ENCODE measurements at places on chromosomes 11 and 22.
A peak's percentile ranks its signal among the peaks of the same experiment; 100 is the strongest.

DNA sequence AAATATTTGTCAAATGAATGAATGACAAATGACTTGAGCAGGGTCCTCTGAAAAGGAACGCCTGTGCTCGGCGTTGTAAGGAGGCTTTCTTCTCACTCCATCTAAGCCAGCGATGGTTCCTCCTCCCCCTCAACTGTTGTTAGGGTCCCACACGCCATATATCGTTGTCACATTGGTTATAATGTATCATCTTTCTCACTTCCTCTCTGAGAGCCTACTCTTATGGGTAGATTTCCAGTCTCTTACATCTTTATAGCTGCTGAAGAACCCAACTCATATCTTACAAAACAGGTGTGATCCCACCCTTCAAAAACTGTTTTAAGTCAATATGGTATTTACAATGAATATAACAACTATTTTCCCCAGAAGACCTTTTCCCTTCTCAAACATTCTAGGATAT, 81.5 kb downstream of the NAV2 start:
- no peak for DNase-seq

GRCh38 chr11:133966921-133967598, 10.3 kb upstream of the IGSF9B start:
- DNase-seq = peak; percentile 56

DNA sequence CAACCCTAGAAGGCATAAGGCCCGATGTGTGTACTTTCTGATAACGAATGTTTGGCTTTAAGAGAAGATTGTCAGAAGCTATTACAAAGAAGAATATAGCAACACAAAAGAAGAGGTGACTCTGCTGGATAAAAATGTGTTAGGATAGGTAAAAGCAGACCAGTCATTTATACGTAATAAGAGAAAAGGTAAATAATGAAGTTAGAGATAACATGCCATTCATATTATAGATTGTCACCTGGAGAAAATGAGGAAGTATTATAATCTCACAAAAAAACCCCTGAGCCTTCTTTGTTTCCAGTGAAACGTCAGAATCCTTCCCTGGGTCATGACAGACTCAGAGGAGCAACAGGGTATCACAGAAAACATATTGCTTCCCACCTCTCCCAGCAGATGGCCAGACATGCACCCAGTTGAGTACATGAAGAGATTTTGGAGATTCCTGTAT, 36.1 kb downstream of the PPFIA1 start:
- no peak for DNase-seq

DNA sequence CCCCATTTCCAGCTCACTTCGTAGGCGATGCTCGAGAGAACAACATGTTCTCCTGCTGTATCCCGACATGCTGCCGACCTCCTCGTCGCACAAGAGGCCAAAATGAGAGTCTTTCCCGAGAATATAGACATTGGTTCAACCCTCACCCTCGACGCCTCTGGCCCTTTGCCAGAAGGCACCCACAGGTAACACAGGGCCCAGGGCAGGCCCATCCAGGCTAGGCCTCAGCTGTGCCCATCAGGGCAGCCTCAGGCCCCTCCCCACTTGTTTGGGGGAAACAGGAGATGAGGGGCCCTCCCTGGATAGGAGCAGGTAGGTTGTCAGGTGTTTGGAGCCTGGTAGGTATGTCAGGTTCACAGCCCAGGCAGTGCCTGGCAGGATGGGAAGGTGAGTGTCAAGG, 2.7 kb upstream of the RGL4 start:
- DNase-seq = no peak

- no peak for DNase-seq
Observed at GRCh38 chr22:44995105-44995514, 14.7 kb downstream of the PHF21B start.

DNA sequence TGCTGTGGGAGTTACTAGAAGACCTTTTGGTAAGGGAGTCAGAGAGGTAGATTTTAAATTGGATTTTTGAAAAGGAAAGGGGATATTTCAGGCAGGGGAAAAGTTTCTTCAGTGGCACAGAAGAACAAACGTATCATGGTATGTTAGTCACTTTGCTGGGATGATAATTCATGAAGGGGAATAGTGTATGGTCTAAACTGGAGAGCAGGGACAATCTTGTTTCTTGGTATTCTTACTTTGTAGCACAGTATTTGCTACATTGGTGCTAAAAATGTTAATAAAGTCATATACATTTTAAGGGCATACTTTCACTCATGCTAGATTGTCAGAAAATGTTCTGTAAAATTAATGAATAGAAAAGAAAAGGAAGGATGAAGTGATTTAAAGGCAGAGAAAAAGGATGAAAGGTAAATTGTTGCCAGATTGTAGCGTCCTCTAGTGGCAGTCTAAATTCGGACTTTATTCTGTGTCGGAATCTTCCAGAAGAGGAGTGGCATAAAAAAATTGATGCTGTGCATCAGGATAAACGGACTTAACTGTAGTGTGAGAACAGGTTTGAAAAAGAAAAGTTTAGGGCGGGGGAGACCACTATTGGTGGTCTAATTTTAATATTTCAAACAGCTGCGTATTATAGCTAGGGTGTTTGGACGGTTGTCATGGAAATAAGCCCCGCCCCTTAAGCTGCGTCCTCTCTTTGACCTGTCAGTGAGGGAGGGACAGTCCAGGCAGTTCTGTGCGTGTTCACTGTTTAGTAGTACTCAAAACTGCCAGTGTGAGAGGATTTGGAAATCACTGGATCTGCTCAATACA, at the start of gene BCO2:
Gene BCO2, plus strand, starts transcription at position 724 of the 810 bp plus-strand sequence. CDS start 90 bp downstream, outside the sequence.
- DNase-seq = peak; percentile 2

Data from central memory CD4-positive, alpha-beta T cell (primary cell).